ENCODE measurements at places on chromosomes 11 and 22. TPM values are rescaled to one million over a fixed set of nuclear protein-coding genes. Genes with fewer than 3 reads are reported as not detected.
A peak's percentile ranks its signal among the peaks of the same experiment; 100 is the strongest.

DNA sequence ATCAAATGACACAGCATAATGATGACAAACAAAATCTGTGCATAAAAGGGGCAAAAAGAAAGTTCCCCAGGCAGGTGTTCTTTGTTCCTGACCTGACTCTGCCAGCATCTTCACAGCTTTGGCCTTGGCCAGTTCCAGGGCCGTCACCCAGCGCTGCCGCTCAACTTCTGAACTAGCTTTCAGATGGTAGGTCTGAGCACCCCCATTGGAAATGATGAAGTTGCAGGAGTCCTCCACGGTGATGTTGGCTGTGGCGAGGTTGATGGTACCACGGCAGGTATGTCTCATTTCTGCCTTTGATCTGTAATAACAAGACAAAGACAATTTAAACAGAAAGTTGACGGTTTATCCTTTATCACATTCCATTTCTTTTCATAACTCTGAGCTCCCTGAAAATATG, 5.3 kb downstream of the OSBP start:
- DNase-seq = no peak

DNA sequence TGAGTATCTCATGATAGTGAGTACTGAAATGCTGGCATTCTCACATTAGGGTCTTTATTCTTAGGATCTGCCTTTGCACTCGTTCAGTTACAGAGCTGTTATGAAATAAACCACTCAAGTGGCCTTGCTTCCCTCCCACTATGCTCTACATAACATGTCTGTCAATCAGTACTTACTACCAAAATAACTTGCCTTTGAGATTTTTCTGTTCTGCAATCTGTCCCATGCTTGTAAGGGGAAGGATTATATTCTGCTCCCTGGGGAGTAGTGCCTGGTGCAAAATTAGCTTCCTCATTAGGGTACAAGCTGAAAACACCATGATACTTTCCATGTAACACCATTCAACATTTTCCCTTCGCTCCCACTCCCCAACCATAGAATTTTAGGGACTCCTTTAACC, 1.9 kb upstream of the GRAP2 start:
- no peak for DNase-seq

DNA sequence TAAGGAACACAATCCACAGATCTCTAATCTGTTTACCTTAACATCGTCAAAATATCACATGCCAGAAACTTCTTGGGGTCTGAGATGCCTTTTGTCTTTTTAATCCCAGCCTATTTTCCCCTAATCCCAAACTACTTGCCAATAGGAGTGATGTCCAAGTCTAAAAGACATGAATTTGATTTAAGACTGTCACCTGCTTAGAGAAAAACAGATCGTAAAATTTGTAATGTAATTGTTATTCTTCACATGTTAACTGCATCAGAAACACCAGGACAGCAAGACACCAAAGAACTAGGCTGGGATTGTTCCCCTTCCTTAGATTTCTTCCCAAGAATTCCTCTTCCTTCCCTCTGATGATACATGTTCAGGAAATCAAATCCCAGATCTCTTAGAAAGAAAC, 198.1 kb upstream of the ARHGAP20 start:
- DNase-seq = no peak

DNA sequence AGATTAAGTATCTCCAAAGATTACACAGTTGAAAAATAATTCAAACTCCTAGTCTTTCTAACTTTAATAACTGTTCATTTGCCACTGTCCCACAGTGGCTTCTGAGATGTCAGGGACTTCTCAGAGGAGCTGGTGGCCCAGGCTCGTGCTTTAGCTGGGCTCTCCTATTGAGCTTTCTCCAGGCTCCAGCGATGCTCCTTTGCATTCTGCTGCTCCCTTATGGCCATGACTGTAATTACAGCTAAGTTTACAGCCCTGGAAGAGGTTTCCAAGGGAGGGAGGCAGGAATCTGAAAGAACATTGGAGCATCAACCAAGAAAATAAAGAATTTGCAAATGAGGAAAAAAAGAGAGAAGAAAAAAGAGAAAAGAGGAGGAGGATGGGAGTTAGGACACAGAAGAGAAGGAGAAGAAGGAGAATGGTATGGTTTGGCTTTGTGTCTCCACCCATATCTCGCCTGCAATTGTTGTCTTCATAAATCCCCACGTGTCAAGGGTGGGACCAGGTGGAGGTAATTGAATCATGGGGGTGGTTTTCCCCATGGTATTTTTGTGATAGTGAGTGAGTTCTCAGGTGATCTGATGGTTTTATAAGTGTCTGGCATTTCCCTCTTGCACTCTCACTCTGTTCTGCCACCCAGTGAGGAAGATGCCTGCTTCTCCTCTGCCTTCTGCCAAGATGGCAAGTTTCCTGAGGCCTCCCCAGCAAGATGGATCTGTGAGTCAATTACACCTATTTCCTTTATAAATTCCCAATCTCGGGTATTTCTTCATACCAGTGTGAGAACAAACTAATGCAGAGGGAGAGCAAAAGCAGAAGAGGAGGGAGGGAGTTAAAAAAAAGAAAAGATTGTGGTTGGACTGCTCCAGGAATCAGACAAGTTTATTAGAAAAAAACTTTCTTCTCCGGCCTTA, 857.0 kb downstream of the KCNA4 start:
- no peak for DNase-seq

- no peak for DNase-seq
Observed at GRCh38 chr11:78030429-78031325, 7.6 kb upstream of the KCTD14 start.

- DNase-seq = no peak
Observed at GRCh38 chr22:37749831-37750595, 53.2 kb downstream of the TRIOBP start.

- no peak for DNase-seq
Observed at GRCh38 chr11:118397448-118397847, 4.0 kb upstream of the ATP5MG start.

- DNase-seq = no peak
Observed at GRCh38 chr11:4891996-4892640, 10.4 kb downstream of the OR51T1 start.

DNA sequence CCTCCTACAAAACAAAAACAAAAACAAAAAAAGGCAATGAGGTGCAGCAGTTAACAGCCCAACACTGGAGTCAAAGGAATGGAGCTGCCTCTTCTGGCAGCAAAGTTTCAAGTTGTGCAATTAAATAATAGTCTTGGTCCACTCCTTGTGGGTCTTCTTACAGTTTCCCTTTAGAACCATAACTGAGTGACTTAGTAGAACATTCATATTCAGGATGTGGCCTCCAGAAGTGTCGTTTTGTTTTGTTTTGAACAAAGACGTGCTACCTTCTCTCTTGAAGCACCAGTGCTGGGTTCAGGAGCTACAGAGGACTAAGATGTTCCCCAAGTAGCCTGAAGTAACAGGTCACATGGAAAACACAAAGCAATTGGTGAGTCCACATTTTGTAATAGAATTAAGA, 2.0 kb upstream of the JAML start:
- DNase-seq = peak; percentile 53

DNA sequence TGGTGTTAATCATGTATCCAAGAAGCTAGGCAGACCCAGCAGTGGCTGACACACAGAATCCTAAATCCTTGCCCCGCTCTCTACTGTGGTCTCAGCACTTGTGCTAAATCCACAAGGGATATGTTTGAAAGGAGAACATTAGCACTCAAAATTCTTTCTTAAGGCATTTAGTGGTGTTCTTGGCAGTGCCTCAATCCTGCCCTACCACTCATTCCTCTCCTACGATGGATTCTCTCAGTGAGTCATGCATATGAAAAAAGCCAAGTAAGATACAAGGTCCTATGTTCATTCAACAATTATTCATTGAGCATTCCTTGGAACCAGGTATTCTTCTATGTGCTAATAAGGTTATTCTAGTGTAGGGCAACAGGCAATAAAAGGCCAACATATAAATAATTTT, 31.2 kb downstream of the RRP8 start:
- no peak for DNase-seq

- DNase-seq = no peak
Observed at GRCh38 chr11:59197991-59198390, 14.7 kb downstream of the MPEG1 start.

DNA sequence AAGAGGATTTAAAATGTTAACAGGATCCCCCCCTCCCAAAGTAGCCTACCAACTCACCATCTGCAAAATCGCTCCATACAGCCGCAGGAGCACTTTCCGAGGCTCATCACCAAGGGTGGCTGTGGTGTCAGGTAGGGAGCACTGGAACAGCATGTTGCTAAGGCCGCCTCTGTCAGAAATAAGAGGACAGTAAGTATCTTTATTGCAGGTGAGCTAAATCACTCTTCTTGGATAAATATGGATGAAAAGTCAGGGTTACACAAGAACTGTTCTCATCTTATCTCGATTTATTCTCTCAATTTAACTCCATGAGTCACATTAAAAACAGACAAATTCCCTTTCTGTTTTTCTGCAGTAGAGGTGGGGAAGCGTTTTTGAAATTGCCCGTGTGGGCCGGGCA, 24.2 kb downstream of the CHKA start:
- DNase-seq = no peak

DNA sequence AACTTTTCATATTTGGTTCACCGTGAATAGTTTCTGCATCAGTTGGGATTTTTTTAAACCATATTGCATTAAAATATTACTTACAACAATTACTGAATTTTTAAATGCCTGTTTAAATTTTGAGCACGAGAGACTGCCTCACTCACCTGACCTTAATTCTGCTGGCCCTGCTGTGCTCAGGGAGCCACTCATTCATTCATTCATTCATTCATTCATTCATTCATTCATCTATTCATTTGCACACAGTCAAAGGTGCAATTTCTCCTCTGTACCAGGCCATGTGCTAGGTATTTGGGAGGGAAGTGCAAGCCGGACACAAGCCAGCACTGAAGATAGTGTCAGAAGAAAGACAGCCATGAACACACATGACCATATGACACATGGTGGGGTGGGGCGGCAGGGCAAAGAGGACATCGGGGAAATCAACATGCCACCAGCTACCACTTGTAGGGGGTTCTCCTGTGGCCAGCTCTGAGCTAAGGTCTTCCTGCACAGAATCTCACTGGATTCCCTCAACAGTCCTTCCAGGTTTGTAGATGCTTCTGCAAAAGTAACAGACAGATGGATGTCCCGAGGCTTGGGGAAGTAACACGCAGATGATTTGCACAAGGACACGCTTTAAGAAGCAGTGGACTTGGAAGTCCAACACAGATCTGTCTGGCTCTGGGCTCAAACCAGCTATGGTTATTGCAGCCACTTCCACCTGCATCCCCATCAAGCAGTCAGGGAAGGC, 568 bp upstream of the CSF2RB start:
- DNase-seq = no peak

DNA sequence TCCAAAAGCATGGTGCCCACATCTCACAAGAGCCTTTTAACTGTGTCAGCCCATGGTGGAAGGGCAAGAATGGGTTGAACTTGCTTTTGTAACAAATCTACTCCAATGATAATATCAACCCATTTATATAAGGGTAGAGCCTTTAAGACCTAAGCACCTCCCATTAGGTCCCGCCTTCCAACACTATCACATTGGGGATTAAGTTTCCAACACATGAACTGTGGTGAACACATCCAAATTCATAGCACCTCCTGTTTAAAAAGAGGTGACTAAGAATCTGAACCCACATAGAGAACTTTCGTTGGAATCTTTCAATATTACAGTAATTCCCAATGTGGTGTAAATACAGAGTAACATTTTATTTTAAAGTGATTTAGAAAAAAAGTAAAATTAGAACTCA, 9.2 kb upstream of the CNTF start:
- no peak for DNase-seq

SMC1B gene
- total RNA-seq = 2.1 TPM

LRRC4C gene
- total RNA-seq = not detected

PDGFD gene
- total RNA-seq = 0.08 TPM

KCNQ1 gene
- total RNA-seq = 20.4 TPM

NRGN gene
- total RNA-seq = 5.7 TPM

PYGM gene
- 4.7 TPM for total RNA-seq
